ENCODE measurements at places on chromosomes 6 and 20.

GRCh38 chr20:17659801-17660200 is 22.2 kb downstream of the RRBP1 start:
- H3K4me3 ChIP-seq: no peak overlapping the region
- peaks cover 13% of the 10 kb centered on the region for H3K4me1 ChIP-seq
- H3K27me3 ChIP-seq: no peaks in the 10 kb centered on the region
- H3K36me3 ChIP-seq: peaks cover 76% of the 10 kb centered on the region

DNA sequence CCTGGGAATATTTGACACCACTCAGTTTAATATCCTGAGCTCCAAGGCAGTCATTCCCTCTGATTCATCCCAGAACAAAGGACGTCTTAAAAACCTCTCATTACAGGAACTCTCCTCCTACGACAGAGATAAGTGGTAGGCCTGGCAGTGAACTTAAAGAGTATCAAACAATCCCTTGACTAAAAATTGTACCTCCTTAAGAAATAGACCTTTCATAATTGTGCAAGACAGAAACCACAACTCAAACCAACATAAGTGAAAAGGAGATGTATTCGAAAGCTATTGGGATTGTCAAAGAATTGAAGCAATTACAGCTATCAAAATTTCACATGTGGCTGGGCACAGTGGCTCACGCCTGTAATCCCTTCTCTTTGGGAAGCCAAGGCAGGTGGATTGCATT is 19.1 kb upstream of the BNIP5 start:
- H3K36me3 ChIP-seq: no peaks in the 10 kb centered on the region
- H3K27me3 ChIP-seq: no peaks in the 10 kb centered on the region
- no peak overlapping the region for H3K4me3 ChIP-seq
- H3K27ac ChIP-seq: no peak overlapping the region
- no peak for DNase-seq

DNA sequence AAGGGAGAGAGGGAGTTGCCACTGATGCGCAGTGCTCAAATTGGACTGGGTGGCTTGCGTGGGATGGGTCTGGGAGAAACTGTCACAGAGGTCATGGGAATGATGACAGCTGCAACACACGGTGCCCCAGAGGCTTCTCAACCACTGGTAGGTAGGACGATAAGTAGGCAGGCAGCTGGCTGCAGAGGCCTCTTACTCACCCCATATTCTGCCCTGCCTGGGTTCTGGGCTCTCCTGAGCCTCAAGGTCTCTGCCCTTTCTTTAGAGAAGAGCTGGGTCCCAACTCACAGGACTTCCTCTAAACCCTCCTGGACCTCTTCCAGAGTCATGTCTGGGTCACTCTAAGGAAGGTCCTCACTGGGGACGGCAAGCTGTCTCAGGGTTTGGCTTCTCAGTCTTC is 37.2 kb upstream of the RNF24 start:
- H3K36me3 ChIP-seq: no peaks in the 10 kb centered on the region
- H3K27ac ChIP-seq: peak overlapping the region; percentile 56
- no peak overlapping the region for H3K4me3 ChIP-seq
- no peaks in the 10 kb centered on the region for H3K27me3 ChIP-seq
- H3K4me1 ChIP-seq: peaks cover 17% of the 10 kb centered on the region

DNA sequence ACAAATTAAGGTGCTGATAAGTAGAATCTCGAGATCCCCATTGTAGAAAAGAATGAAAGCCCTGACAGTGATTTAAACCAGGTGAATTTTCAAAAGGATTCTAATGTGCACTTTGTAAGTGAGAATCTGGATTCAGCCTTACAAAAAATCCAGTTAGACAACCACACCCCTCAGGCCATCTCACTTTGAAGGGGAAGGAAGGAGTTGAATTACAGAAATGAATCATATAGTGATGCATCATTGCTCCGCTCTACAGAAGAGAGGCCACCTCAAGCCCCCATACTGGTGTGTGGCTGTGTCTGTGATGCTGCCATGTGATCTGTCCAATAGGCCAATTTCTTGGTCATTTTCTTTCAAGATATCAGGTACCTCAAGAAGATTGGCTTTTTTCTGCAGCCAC is 85.5 kb upstream of the NT5E start:
- peaks cover 37% of the 10 kb centered on the region for H3K4me1 ChIP-seq
- H3K27ac ChIP-seq: no peak overlapping the region
- no peak overlapping the region for H3K4me3 ChIP-seq
- H3K36me3 ChIP-seq: no peaks in the 10 kb centered on the region

- no peak overlapping the region for H3K4me3 ChIP-seq
- no peak overlapping the region for H3K27ac ChIP-seq
- peaks cover 29% of the 10 kb centered on the region for H3K4me1 ChIP-seq
- no peaks in the 10 kb centered on the region for H3K36me3 ChIP-seq
- DNase-seq: peak; percentile 12
These were observed 18.8 kb upstream of the SIRPA start for GRCh38 chr20:1876217-1876921.

GRCh38 chr6:117168296-117169063 is 96.9 kb upstream of the VGLL2 start:
- no peak overlapping the region for H3K4me3 ChIP-seq
- no peak for DNase-seq
- H3K36me3 ChIP-seq: no peaks in the 10 kb centered on the region
- no peaks in the 10 kb centered on the region for H3K27me3 ChIP-seq

GRCh38 chr20:19723813-19724430 is 34.1 kb upstream of the RIN2 start:
- no peaks in the 10 kb centered on the region for H3K4me1 ChIP-seq
- H3K27ac ChIP-seq: no peak overlapping the region
- H3K4me3 ChIP-seq: no peak overlapping the region
- H3K27me3 ChIP-seq: 0 out of 2 replicates have a peak, but pooled peaks cover 3% of the 10 kb centered on the region
- no peaks in the 10 kb centered on the region for H3K36me3 ChIP-seq
- no peak for DNase-seq

Data from SJSA1 (cell line).